GM12878 (cell line): ENCODE measurements at places on chromosomes 7 and 10. TPM values are rescaled to one million over a fixed set of nuclear protein-coding genes. Genes with fewer than 3 reads are reported as not detected.

Gene PMPCB
- 105 and 110 TPM in 2 replicates for polyA plus RNA-seq

Gene LHFPL3
- polyA plus RNA-seq, result 0.09 TPM in 1 of 2 replicates, not detected in the other

- no peak for DNase-seq
These were observed 338.8 kb downstream of the ELMO1 start for GRCh38 chr7:37109843-37110242.

GRCh38 chr10:117674201-117674600 lies 131.7 kb downstream of the EMX2 start:
- no peak for DNase-seq

DNA sequence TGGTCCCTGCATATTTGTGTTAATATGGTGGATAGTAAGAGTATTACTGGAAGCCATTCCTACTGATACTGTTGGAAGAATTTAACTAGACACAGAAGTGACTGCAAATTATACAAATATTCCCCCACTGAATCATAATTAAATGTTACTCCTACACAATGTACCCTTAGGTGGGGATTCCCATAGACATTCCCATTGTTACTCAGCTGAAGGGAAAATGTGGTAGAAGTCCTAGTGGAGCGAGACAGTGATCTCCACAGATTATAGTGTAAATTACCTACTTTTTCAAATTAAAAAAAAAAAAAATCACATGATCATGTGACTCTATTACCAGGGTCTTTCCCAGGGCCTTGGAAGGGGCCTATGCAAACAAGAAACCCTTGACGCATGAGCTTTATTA lies 611.8 kb downstream of the LRMDA start:
- no peak for DNase-seq
